ENCODE measurements at places on chromosomes 5 and 9.

- DNase-seq = peak; percentile 65
Observed at GRCh38 chr5:14240359-14240758, 97.2 kb downstream of the TRIO start.

DNA sequence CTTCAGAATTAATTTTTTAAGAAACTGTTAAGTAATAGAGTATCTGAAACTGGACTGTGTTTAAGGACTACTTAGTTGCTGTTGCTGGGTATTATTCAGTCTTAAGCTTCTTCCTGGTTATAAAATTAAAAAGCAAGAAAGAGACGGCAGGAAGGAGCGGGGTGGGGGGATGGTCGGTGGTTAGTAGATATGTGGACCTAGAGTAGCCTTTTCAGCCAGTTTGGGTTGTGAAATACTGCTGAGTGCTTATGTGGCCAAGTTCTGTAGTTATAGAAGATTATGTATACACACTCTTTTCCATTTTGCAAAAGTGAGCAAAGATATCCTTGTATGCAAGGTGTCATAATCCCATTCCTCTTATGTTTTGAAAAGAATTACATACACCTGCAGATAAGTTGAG, 28.5 kb downstream of the TRIO start:
- peak; percentile 68 for DNase-seq

DNA sequence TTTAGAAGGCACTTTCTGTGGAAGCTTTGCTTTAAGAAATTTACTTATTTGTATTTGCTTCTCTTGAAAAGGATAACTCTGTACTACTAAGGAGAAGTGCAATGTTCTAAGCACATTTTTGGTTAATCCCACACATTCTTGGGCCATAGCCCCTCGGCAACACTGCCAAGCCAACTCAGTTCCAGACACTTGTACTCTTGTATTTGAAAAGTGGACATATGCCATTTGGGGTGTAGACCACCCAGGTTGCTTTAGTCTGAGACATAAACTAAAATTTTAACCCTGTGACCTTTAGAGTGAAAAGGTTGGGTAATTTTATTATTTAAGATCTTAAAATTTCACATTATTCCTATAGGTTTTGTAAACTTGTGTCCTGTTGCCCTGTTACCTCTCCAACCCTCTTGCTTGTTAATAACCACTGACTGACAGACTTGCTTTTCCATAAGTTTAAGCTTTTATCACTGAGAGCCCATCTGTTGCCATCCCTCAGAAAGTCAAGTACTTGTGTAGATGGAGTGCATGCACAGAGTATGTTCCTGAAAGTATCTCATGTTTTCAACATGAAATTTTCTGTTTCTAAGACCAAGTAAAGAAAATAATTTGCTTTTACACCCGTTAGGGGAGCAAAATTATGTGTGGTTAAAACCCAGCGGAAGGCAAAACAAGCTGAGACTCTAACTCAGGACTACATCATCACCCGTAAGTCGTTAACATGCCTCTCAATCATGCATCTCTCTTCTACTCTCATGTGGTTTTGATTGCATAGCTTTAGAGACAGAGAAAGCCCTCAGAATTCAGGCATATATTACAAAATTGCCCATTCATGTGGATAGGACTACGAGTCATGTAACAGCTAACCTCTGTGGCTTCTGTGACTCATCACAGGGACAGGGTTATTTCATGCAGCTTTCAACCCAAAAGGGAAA, 117.3 kb downstream of the GDNF start:
- DNase-seq = peak; percentile 99

DNA sequence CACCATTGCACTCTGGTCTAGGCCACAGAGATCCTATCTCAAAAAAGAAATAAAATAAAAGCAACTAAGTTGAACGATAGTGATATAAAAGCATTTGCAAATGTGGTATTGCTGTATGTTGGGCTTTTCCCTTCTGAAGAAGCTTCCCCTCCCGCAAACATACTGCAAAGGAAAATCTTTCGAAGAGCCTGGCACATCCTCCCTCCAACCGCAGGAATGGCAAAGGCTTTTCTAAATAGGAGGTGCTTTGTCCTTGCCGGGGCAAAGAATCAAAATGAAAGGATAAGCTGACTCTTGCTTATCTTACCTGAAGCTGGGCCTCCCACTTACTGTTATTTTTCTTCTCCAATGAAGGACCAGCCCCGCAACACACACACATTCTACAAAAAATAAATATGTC, 45.8 kb downstream of the SERINC5 start:
- no peak for DNase-seq

- no peak for DNase-seq
Observed at GRCh38 chr5:425714-426113, 17.3 kb upstream of the EXOC3 start.

DNA sequence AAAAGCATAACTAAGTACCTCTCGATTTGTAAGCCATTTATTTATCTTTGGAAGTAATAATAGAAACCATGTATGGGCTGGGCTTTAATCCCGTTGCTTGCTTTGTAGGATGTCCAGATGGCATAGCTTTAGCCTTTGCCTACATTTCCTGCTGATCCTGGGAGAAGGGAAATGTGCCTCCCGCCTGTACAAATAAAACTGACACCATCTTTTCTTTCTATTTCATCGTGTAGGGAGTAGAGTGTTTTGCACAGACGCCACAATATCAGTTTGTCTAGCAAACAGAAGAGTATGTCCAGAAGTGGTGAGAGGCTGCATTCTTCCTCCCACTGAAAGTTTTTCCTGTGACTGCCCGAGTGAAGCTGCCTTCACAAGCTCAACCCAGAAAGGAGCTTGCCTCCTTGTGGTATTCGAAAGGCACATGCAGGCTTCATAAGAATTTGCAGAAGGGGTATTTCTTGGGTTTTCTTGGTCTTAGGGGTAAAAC, 24.7 kb upstream of the TJP2 start:
- peak; percentile 63 for DNase-seq
